ENCODE measurements at places on chromosomes 1 and 21.

DNA sequence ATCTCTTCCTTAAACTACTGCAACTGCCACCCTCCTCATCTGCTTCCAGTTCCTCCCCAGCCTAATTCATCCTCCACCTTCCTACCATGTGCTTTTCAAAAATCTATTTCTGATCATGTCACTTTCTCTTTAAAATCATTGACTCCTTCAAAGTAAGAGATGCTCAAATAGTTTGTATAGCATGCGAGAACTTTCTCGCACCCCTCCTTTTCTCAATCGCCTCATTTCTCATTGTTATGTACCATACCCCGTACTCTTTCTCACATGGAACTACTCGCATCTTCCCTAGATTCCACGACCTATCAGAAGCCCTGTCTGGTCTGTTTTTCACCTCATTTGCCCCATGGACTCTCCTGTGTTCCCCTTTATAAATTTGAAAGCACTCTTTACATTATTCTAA is 238.2 kb downstream of the NRIP1 start:
- no peak for DNase-seq

DNA sequence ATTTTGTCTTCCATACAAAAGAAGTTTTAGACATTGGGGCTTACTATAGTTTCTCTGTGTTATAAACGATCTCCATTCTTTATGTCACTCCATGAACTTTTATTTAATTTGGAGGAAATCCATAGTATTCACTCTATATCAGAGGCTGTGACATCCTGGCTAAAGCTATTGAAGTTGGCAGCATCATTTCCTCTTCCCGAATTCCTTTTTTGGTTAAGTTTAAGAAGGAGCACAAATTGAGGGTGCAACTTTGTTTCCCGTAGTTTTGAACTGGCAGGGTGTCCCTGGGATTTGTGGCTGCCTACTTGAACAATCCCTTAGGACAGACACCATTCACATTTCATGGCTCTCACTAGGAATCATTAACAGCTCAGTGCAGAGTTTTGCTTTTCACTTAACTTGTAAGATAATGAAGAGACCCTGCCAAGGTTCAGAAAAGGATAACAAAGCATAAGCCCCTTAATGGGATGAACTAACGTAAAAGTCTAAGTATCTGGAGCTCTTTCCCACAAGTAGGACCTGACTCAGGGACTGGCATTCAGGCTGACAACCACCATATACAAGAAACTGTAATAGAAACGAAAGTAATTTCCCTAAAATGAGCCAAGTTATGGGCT is 13.9 kb downstream of the S1PR1 start:
- DNase-seq: no peak

DNA sequence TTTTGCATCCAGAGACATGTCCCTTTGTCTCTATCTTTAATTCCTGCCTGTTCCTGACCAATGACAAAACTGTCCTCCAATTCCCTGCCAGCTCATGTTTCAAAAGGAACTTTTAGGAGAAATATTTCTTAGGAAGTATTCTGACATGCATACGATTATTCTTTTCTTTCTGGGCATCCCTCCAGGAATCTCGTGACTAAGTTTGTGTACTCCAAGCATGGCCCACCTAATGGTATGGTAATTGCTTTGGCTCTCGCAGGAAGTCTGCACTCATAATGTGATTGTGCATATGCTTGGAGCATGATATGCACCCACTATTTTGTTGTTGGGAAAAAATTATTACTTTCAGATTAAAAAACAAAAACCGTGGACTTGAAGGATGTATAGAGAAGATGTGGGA is 256.4 kb downstream of the PRDM2 start:
- DNase-seq: no peak

GRCh38 chr1:190479516-190479915 is 1.9 kb upstream of the BRINP3 start:
- peak; percentile 61 for DNase-seq

- DNase-seq: no peak
These were observed 40.7 kb downstream of the SLC30A1 start for GRCh38 chr1:211538287-211538686.

GRCh38 chr1:234986750-234987414 is 141.8 kb downstream of the TOMM20 start:
- no peak for DNase-seq

DNA sequence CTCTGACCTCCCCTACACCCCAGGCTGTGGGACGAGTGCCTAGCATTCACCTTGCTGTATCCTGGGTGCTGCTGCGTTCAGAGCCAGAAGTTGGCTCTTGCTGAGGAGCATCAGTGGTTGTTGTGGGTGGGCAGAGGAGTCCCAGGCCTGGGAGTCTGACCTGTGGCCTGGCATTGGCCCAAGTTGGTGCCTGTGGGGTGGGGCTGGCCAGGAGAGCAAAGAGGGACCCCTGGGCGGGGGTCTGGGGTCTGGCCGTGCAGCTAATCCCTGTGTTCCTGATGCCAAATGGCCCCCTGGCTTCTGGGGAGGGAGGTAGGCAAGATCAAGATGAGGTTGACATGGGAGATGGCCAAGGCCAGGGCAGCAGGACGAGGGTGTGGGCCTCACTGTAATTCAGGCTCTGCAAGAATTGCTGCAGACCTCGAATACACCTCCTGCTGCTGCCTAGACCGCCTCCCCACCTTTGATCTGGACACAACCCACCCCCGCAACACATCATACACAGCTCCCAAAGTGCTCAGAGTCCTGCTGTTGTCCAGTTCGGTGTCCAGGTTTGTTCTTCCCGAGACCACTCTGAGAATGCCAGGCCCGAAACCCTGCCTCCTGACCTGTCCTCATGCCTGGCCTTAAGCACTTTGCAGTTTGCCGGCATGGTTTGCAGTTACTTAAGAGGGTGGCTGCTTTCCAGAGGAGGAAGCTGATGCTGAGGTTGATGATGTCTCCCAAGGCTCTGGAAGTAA is 28.7 kb downstream of the CDK18 start:
- DNase-seq: no peak

GRCh38 chr1:222852326-222852725 is 37.5 kb downstream of the DISP1 start:
- no peak for DNase-seq
